Heart left ventricle (tissue), 16 donors: ENCODE measurements at places on chromosomes 1 and 21. TPM values are rescaled to one million over a fixed set of nuclear protein-coding genes. Genes with fewer than 3 reads are reported as not detected.

DNA sequence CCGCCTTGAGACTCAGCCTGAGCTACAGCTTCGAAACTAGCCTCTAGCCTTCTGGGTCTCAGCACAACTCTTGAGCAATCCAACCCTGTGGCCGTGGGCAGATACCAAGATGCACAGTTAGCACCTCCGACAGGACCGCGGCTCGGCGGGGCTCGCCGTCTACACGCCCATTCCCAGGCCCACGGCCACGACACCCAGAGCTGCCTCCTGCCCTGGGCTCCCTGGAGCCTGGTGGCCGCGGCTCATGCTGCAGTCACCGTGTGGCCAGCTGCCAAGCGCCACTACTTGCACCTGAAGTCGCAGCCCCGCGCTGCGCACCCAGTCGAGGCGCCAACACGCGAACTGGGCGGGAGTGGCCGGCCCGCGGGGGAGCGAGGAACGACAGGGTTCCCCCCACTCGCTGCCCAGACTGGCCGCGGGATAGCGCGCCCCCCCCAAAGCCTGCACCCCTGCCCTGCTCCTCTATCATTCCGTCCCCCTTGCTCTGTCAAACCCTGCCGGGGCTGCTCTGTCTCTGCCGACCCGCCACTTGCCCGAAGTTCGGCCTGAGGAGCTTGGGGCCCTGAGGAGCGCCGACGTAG is 729 bp upstream of the CDCA8 start:
- DNase-seq, result peak; percentile 73

DNA sequence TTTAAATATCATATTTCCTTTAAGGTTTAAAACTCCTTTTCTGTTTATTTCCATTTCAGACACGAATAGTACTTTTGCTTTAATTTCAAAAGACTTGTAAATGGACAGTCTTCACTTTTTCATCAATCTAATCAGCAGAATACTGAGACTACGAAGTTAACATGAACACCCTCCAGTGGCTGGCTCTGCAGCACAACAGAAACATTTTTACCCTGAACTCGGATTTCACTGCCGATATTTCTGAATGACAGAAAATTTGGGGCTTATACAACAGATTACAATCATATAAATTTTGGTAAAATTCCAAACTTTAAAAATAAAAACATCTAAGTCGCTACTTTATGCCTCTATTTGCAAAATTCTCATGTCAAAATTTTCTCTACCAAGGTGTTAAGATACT is 86.2 kb downstream of the AKT3 start:
- no peak for DNase-seq

- no peak for DNase-seq
Measured at GRCh38 chr1:38962113-38962512, 20.5 kb upstream of the RHBDL2 start.

DNA sequence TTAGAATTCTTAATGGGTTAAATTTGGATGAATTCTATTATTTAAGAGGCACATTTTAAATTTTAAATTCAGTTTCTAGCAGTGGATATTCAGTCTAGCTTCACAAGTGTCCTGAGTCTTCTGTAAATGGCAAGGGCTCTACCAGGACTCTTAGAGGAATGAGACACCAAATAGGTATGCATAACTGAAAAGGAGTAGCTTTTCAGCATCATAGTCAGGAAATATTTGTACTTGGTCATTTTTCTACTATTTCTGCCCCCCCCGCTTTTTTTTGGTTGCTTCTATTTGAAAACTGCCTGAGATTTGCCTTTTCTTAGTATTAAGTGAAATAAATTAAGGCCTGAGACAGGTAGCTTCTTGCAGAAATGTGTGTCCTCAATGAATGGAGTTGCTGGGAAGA is 80.2 kb downstream of the MAST2 start:
- DNase-seq, result no peak

DNA sequence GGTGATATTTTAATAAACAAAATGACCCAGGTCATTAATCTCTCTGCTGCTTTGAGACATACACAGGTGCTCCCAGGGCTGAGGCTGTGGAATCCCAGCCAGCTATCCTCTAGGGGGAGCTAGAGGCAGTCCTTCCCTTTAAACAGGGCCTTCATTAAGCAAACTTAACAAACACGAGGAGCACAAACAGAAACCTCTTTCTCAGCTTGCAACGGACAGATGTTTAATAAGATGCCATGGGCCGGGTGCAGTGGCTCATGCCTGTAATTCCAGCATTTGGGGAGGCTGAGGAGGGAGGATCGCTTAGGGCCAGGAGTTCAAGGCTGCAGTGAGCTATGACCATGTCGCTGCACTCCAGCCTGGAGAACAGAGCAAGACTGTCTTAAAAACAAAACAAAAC is 106.7 kb downstream of the HIVEP3 start:
- peak; percentile 38 for DNase-seq

GRCh38 chr21:44779417-44780136 is 22.0 kb downstream of the UBE2G2 start:
- DNase-seq, result no peak

- no peak for DNase-seq
Measured at GRCh38 chr21:37061926-37062592, 10.8 kb downstream of the PIGP start.

- no peak for DNase-seq
Measured at GRCh38 chr1:66618390-66618789, 84.4 kb downstream of the SGIP1 start.

GRCh38 chr1:228314315-228314657 is 92.3 kb downstream of the TRIM11 start:
- no peak for DNase-seq

The CLCN6 gene
- 16.0 TPM for total RNA-seq

The SPRR2F gene
- total RNA-seq, result not detected

The MAP10 gene
- total RNA-seq, result 4.9 TPM

The LAMTOR2 gene
- 63.1 TPM for total RNA-seq

The SPATA1 gene
- 1.1 TPM for total RNA-seq

The MTARC2 gene
- total RNA-seq, result 26.2 TPM

The OPRD1 gene
- 0.02 TPM for total RNA-seq
